ENCODE measurements at places on chromosomes 3 and 15.

- DNase-seq, result no peak
These were observed 144.9 kb downstream of the MEGF11 start for GRCh38 chr15:66108483-66109265.

DNA sequence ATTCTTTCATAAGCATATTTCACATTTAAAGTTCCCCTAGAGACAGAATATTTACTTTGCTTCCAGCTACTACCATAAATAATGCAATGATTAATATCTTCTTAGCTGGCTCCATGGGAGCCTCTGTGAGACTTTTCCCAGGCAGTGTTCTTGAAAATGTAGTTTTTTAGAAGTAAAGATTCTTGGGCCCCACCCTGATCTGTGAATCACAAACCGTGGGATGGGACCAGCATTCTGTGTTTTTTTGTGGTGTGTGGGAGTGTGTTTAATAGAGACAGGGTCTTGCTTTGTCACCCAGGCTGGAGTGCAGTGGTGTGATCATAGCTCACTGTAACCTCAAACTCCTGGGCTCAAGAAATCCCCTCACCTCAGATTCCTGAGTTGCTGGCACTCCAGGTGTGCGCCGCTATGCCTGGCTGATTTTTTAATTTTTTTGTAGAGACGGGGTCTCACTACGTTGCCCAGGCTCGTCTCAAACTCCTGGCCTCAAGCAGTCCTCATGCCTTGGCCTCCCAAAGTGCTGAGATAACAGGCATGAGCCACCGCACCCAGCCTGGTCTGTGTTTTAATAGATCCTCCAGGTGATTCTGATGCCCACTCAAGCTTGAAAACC lies 83.0 kb downstream of the KLHL25 start:
- DNase-seq, result no peak

DNA sequence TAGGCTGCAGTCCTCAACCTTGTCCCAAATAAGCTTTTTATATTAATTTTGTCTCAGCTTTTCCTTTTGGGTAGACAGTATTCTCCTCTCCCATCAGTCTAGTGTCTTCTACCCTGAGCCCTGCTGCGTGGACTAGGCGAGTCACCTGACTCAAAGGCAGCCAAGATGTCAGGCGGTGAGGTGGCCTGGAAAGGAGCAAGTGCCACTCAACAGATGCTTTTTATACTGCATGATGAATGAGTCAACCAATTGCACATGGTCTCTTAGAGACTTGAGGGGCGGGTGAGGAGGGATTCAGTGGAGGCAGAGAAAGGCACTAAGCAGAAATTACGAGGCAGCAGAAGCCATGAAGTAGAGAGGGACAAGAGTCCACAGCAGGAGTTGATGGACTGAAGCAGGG lies 95.9 kb downstream of the FRMD4B start:
- no peak for DNase-seq

DNA sequence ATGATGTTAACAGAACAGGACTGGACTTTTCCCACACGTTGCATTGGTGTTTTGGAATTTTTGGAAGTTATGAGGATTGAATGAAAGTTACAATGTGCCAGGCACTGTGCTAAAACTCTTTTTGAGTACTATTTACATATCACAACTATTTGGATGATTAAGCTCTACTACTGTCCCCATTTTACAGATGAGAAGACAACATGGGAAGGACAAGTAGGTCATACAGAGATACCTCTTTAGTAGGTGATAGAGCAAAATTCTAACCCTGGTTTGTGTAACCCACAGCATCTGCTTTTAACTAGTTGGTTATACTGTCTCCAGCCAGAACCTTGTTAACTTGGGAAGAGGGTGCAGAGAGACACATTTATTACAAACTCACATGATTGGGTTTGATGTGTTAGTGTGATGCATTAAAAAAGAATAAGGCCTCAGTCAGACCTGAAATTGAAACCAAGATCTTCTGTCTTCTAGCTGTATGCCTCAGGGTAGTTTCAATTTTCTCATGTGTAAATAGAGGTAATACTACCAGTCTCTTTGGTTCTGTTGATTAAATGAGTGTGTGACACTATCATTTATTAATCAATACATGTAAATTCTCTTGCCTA lies 1.4 kb downstream of the NDUFB4 start:
- DNase-seq, result no peak

DNA sequence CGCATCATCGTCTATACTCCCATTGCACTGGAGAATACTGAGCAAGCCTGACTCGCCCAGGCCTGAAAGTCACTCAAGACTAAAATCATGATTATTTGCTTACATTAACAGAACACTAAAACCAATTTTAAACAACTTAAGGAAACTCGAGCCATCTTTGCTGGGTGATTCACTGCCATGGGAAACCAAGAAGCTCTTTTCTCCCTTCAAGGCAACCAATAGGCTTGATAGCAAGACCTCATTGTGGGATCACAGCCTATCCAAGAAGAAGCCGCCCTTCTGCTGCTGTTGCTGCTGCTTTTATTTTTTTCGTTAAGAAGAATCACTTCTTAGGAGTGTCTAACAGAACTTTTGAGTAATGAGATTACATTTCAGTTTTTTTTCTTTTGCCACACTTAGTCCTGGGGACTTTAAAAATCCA lies 479.4 kb downstream of the FOXP1 start:
- DNase-seq, result peak; percentile 95

DNA sequence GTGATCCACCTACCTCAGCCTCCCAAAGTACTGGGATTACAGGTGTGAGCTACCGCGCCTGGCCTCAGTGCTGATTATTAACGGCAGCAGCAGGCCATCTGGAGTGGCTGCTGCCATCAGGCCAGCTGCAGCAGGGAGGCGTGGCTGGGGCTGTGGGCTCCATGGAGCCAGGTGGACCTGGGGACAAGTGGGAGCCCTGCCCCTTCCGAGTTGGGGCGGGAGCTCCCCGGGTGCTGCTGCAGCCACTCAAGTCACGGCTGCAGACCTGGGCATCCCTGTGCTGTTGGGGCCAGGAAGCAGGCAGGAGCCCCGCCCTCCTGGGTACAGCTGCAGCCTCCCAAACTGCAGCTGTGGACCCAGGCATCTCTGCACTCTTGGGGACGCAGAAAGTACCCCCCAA lies 23.9 kb downstream of the LRRC49 start:
- DNase-seq, result no peak

- DNase-seq, result no peak
These were observed 6.9 kb downstream of the IGDCC3 start for GRCh38 chr15:65370885-65371284.

- no peak for DNase-seq
These were observed 248.1 kb downstream of the CNTN3 start for GRCh38 chr3:74366331-74366730.

DNA sequence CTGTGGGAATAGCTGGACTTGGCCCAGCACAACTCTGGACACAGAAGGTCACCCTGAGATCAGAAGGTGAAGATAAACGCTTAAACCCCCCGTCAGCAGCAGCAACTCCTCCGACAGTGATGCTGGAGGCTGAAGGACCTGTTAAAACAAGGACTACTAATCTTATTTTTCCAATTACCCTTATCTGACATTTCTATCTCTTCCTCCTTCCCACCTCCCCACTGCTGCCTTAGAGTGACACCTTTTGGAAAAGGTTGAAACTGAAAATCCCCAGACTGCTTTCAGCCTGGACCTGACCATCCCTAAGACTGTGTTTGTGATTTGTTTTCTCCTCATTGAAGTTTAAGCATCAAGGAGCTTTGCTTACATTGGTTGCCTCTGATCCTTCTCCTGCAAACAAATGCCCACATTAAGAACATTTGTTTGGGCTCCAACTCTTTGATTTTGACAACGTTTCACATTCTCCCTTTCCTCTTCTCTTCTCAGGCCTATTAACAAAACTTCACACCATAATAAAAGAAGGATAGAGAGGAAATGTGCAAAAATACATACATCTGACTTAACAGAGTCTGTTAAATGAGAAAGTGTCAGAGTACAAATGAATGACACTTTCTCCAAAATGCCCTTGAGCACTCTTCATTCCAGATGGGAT lies 410.6 kb upstream of the WNT5A start:
- DNase-seq, result peak; percentile 27

DNA sequence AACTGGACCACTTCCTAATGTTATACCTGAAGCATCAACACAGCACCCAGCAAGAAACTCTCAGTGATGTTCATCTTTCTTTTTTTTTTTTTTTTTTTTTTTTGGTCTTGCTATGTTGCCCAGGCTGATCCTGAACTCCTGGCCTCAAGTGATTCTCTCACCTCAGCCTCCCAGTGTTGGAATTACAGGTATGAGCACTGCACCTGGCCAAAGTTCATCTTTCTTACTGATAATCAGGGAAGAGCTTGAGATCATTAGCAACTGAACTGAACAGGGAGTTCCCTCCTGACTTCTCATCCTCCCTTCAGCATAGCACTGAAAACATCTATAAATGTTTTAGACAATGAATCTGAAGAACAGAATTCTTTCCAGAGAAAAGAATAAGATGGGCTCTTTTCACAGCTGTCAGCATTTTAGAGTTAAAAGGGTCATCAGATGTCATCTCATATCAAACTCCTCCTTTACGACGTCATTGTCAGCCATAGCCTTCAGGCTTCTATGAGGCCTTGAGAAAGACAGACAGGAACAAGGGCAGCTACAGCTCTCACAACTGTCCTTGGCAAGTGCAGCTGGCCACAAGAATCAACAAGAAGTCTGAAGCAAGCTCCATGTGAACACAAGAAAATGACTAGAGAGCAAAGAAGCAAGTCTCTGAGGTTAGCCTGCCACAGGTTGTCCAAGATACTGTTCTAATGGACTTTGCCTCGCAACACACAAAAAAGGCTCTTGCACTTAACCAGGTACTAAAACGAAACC lies 33.8 kb downstream of the SCAP start:
- no peak for DNase-seq

DNA sequence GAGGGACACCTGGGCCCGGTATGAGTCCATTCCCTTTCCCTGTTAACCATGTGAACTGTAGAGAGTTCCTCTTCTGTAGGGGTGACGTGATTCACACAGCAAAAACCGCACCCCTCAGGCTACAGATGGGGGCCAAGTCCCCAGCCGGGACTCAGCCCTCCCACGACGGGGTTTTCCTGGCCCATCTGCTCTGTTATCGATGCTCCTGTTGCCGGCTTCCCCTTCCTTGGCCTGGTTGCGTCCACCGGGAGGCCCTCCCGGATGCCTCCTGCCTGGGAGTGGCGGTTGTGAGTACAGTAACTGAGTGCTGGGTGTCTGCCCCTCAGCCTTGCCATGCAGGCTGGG lies 817 bp upstream of the PLXNA1 start:
- DNase-seq, result no peak

GRCh38 chr3:189572249-189572648 lies 58.9 kb upstream of the TP63 start:
- DNase-seq, result peak; percentile 49

DNA sequence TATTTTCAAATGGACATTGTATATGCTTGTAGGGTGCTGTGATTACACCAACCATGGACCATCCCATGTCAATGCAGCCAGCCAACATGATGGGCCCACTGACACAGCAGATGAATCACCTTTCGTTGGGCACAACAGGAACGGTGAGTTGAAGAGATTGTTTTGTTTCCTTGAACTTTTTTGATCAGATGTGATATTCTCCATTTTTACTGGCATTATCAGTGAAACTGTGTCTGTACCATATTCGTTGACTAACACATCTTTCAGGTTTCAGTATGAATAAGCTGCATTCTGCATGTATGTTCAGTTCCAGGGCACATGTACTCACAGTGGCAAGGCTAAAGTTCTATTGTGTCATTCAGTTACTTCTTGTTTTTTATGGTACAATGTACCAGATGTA lies 655.2 kb downstream of the RBMS3 start:
- no peak for DNase-seq

- DNase-seq, result no peak
These were observed 32.9 kb downstream of the GTF2E1 start for GRCh38 chr3:120775411-120775810.

- DNase-seq, result no peak
These were observed 2.1 kb upstream of the PRSS50 start for GRCh38 chr3:46719735-46720271.

DNA sequence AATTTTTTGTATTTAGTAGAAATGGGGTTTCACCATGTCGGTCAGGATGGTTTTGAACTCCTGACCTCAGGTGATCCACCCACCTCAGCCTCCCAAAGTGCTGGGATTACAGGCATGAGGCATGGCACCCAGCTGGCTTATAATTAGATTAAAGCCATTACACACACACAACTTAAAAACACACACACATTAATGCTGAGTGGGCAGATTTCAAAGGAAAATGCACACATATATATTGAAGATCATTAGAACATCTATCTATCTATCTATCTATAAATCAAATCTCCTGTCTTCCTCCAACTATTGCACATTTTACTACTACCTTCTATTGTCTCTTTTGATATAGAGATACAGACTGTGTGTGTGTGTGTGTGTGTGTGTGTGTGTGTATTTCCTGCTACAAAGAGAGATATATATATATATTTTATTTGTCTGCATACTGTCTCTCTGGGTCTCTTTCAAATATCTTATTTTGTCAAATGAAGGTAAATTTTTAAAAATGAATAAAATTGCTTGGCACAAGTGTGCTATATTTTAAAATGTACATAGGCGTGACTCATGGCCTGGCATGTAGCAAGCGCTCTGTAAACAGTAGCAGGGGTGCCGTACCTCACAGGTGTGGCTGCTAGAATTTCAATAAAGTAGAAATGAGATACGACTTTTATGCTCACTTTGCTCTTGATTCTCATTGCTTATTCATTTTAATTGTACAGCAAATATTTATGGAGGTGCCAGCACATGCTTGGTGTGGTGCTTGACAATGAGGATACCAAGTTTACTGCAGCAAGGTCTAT lies 655.8 kb downstream of the AGBL1 start:
- DNase-seq, result no peak

Measured in fibroblast of skin of right biceps (primary cell).